Mesenteric fat pad (tissue), 1 donor: ENCODE measurements at places on chromosomes 12 and 14.
A peak's percentile ranks its signal among the peaks of the same experiment; 100 is the strongest.

- DNase-seq: no peak
Measured at GRCh38 chr12:25366122-25366521, 115.4 kb upstream of the KRAS start.

GRCh38 chr14:89544636-89545301 is 127.7 kb upstream of the FOXN3 start:
- no peak for DNase-seq

DNA sequence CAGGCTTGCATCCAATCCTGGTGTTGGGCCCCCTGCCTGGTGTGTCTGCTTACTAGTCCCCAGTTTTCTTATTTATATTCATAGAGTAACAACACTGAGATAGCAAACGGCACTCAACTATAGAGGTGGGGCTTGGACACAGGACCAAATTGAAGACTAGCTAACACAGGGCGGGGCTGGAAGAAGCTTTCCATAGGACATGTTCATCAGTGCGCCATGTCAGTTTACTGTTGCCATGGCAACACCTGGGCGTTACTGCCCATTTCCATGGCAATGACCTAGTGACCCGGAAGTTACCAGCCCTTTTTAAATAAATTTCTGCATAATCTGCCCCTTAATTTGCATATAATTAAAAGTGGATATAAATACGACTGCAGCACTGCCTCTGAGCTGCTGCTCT is 275.5 kb upstream of the TMEM132C start:
- DNase-seq: no peak

- no peak for DNase-seq
Measured at GRCh38 chr12:110636516-110636915, 22.6 kb downstream of the TCTN1 start.

DNA sequence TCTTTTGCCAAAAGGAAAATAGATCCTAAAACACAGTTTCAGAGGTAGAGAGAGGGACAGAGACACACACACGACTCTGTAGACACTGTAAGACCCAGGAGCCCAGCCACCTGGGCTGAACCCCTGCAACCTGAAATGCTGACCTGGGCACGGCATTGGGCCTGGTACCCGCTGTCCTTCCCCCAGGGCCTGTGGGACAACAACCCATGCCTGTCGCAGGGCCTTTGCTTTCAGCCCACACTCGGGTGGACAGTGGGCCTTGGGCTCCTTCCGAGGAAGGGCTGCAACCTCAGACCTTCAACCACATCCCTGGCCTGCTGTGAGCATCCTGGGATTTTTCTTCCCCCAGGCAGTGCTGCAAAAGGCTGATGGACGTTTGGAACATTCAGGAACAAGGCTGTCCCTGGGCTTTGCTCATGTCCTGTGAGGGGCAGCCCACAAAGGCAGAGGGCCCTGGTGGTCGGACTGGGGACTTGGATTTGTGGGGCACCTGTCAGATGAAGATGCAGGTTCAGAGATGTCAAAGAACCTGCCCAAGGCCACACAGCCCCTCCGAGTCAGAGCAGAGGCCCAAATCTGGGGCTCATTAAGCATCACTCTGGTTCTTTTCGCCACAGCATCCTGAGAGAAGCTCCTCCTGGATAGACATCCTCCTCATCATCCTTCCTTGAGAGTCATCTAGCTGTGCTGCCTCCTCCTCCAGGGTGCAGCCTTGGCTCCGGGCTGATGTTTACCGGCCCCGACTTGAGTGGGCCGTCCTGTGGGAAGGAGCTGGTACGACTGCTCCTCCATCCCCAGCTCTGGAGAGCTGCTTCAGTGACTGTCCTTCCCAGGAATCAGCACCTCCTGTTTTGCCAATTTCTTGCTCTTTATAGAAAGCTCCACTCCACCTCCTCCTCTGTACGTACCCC is 32.7 kb downstream of the CCDC92 start:
- peak; percentile 80 for DNase-seq

- DNase-seq: no peak
Measured at GRCh38 chr12:78641837-78642423, 222.6 kb upstream of the SYT1 start.

DNA sequence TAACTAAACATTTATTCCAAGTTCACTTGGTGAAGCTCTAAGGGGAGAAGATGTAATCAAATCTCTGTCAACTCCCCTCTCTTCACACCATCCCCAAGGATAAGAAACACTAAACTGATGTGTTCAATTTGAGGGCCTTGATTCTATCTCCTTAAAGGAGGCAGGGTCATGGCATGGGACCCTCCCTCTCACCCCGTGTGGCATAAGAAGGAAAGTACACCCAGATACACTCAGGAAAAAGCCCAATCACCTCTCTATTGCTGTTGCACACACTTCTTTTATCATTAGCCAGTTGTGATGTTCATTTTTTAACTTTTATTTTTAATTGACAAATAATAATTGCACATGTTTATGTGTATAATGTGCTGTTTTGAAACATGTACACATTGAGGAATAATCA is 35.1 kb downstream of the WASHC3 start:
- no peak for DNase-seq
